ENCODE measurements at places on chromosomes 13 and 19.

- H3K4me3 ChIP-seq: no peak overlapping the region
- no peaks in the 10 kb centered on the region for H3K36me3 ChIP-seq
- no peak overlapping the region for H3K27ac ChIP-seq
- DNase-seq: no peak
- H3K27me3 ChIP-seq: no peaks in the 10 kb centered on the region
These were observed 362.1 kb downstream of the EFNB2 start for GRCh38 chr13:106173346-106173745.

DNA sequence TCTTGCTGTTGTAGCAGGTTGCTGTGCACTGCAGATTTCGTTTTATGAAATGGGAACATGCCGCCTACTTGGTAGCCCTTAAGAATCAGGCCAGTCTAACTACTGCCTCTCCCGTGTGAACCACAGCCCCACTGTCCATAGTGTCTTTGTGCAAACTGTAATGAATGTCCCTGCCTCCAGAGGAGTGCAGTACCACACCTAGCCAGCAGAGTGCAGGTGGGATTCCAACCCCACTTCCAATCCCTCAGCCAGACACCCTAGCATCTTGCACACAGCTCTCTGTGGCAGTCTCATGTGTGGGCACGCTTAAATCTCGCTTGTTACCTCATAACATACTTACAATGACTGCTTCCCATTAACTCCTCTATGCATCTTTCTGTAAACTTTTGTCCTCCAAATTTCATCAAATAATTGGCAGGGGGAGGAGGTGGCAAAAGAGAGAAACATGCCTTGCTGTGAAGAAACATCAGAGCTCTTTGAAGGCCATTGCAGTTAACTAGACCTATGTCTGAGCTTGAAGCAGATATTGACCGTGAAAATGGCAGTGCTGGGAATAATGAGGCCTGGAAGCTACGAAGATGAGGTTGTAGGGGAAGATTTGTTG, 47.2 kb downstream of the ZAR1L start:
- H3K36me3 ChIP-seq: peaks cover 39% of the 10 kb centered on the region
- no peaks in the 10 kb centered on the region for H3K27me3 ChIP-seq
- no peak overlapping the region for H3K4me3 ChIP-seq
- DNase-seq: no peak
- H3K4me1 ChIP-seq: peaks cover 29% of the 10 kb centered on the region

DNA sequence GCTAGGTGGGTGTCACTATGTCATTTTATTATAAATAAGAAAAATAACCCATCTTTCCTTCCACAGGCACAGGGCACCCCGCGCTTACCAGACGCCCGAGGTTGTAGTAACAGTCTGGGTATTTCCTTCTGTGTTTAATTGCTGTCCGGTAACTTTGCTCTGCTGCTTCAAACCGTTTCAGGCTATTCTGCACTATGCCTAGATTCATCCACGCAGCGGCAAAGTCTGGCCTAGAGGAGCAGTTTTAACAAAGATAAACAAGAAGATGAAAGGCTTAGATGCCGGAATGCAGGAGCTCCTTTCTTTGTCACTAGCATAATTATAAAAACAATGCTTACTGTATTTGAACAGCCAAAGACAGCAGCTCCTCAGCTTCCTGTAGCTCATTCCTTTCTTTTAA, 36.9 kb upstream of the GGACT start:
- H3K4me3 ChIP-seq: no peak overlapping the region
- DNase-seq: no peak
- peaks cover 22% of the 10 kb centered on the region for H3K36me3 ChIP-seq
- H3K4me1 ChIP-seq: no peaks in the 10 kb centered on the region
- no peaks in the 10 kb centered on the region for H3K27me3 ChIP-seq
- H3K27ac ChIP-seq: no peak overlapping the region

GRCh38 chr13:44132710-44133109, 240.9 kb upstream of the SERP2 start:
- DNase-seq: peak; percentile 83
- H3K4me1 ChIP-seq: peaks cover 21% of the 10 kb centered on the region
- no peaks in the 10 kb centered on the region for H3K27me3 ChIP-seq
- H3K36me3 ChIP-seq: no peaks in the 10 kb centered on the region
- peak overlapping the region; percentile 40 for H3K27ac ChIP-seq

DNA sequence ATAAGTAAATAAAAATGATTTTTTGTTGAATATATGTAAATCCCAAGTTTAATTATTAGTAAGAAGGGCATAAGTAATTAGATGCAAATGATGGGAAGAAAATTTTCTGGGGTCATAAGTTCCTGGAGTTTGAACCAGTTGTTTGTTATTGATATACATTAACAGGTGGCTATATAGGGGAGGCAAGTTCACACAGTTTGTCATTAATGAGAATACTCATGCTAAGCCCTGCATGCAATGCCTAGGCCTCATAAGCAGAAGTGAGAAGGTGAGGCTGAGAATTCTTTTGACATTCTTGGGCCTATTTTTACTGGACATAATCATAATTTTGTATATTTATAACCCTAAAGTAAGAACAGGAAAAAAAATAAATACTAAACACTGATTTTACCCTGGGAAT, 1210.7 kb upstream of the PCDH9 start:
- no peak for DNase-seq
- H3K4me1 ChIP-seq: no peaks in the 10 kb centered on the region
- no peaks in the 10 kb centered on the region for H3K36me3 ChIP-seq
- no peak overlapping the region for H3K4me3 ChIP-seq
